Bone marrow (tissue), 2 donors: ENCODE measurements at places on chromosomes 11 and 22.

GRCh38 chr11:58058276-58059006 is 27.7 kb downstream of the OR6Q1 start:
- no peak for DNase-seq

GRCh38 chr11:111441443-111441842 is 62.4 kb upstream of the POU2AF1 start:
- no peak for DNase-seq

DNA sequence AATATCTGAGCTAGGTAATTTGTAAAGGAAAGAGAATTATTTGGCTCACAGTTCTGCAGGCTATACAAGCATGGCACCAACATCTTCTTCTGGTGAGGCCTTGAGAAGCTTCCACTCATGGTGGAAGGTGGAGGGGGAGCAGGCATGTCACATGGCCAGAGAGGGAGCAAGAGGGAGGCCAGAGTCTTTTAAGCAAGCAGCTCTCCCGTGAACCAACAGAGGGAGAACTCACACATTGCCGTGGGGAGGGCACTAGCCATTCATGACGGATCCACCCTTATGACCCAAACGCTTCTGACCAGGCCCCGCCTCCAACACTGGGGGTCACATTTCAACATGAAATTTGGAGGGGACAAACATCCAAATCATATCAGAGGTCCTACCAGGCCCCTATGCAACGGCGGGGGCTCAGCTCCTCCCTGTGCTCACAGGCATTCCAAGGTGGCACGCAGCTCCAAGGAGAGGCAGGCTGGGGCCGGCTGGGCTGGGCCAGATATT is 4.6 kb downstream of the C11orf96 start:
- no peak for DNase-seq

- DNase-seq = no peak
Measured at GRCh38 chr11:126359431-126360048, 4.1 kb downstream of the ST3GAL4 start.

- DNase-seq = no peak
Measured at GRCh38 chr11:34850334-34850733, 65.8 kb downstream of the APIP start.

- no peak for DNase-seq
Measured at GRCh38 chr11:46348566-46349401, 1.5 kb downstream of the DGKZ start.
